Stimulated activated CD4-positive, alpha-beta T cell treated with anti-CD3 and anti-CD28 coated beads, TNF-alpha, amount 100 ng/mL, for 4 hours (primary cell): ENCODE measurements at places on chromosomes 11 and 22.

DNA sequence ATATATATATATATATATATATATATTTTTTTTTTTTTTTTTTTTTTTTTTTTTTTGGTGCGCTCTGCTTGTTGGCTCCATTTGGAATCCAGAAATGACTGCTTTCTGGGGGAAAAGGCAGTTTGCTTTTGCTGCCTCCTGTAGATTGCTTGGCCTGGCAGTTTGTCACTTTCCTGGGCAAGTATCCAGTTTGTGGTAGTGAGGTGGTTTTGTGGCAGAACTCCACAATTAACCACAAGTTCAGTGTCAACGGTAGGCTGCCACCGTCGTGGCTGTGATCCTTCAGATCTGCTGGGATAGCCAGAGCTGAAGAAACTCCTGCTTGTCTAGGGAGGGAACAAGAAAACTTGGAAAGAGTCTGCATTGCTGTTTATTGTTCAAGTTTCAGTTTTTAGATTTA, 5.0 kb upstream of the PDE3B start:
- DNase-seq: no peak

DNA sequence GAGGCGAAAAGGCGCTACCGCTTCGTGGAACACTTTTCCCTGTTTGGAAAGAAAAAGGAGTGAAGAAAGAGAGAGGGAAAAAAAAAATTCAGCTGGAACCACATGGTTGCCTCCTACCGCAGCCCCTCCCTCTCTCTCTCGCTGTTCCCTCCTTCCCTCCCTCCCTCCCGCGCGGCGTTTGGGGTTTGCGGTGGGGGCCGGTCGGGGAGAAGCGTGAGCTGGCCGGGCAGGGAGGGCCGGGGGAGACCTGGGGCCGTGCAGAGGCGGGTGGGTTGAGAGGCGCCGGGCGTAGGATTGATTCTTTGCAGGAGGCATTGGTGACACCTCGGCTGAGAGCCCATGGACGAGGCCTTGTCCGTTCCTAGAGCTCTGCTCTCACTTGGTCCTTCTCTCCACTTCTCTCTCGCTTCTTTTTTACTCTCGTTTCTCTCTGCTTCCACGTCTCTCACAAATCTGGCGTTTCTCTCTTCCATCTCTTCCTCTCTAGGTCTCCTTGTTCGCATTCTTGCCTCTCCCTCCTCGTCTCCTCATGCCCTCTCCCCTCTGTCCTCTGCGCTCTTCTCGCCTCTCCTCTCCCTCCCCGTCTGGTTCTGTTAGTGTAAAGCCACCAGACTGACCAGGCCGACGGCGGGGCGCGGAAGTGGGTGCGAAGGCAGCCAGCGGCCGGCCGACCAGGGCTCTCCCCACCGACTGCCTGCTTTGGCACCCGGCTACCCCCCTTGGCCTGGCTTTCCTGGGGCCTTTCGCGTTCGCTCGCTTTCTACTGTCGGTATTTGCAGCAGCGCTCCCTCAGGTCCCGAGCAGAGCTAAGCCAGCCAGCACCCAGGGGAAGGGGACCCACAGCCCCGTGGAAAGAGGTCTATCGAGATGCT, at the start of gene CLMP:
TSS of gene CLMP (minus strand) at position 61 of the 872 bp plus-strand sequence. CDS start 308 bp downstream, outside the sequence.
- no peak for DNase-seq

DNA sequence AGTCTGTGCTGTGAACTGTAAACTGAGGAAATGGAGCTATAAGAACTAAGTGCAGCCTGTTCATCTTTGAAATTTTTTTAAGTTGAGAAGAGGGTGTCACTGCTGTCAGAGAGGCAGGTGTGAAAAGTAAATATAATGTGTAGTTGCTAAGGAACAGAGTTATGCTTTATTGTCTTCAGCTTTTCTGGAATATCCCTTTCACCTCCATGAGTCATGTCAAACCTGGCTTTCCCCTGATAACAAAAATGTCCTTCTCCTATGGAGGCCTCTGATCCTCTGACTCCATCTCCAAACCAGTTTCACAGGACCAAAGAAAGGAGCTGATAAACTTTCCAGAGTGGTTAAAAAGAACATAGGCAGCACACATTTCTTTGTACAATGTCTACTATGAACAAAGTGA, 12.8 kb upstream of the MUC15 start:
- no peak for DNase-seq

GRCh38 chr22:44759001-44759400, 6.6 kb downstream of the ARHGAP8 start:
- DNase-seq: no peak

DNA sequence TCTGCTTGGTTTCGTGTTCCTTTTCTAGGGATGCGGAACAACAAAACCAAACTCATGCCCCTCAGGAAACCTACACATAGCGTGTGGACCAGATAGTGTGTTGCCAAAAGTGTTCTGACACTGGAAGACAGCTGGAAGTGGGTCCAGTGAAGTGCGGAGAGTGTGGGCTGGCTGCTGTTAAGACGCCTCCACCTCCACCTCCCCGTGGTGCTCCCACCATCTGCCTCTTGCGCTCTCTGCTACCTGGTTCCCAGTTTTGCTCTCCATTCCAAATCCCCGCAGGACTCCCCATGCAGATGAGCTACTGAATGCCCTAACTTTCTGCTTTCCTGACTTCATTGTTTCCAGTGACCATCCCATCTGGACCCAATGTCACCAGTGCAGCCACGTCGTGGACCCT, 51.8 kb downstream of the NCAPD3 start:
- no peak for DNase-seq

DNA sequence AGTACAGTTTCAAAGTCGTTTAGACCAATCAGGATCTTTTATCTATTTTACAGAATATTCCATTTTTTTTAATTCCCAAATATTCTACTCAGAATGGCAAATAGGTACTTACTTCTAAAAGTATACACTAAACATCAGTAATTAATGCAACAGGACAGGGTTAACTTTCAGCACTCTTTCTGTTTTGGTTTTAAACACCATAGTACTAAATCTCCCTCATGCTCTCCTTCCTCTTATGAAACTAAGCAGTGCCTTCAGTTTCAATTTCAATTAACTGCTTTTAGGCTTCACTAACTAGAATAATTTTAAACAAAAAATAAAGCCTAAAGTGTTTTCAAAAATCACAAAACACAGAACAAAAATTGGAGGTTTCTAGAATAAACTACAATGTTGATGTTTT, 57.9 kb downstream of the NOX4 start:
- no peak for DNase-seq

GRCh38 chr22:29904020-29904419, 21.0 kb downstream of the MTMR3 start:
- DNase-seq: no peak

GRCh38 chr11:114826910-114827442, 148.6 kb downstream of the NXPE2 start:
- no peak for DNase-seq

DNA sequence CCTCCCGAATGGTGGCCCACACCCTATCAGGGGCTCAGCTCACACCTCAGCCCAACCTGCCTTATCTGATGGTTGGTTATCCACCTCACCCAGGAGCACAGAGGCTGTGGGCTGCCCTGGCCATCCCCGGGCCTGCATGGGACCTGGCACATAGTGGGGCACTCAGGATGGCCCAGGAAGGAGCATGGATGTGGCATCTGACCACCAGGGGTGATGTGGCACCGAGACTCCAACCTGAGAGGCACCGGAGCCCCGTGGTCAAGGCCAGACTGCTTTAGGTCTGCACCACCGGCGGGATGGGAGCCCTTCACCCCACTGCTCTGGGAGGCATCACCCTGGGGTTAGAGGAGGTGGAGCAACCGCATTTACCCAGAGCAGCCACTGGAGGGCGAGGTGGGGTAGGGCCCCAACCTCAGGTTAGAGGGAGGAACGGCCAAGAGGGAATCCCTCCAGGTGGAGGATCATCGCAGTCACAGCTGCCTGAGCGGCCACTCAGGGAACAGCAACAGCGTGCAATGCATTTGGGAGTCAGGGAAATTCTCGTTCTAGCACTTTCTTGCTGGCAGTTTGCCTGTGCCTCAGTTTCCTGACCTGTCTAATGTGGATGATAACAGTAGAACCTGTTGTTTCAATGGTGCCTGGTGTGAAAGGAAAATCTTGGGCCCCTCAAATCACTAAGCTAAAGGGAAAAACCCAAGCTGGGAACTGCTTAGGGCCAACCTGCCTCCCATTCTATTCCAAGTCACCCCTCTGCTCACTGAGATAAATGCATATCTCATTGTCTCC, 52.9 kb upstream of the CARS1 start:
- DNase-seq: no peak

- DNase-seq: no peak
Measured at GRCh38 chr11:68053981-68054812, 15.4 kb downstream of the TCIRG1 start.

DNA sequence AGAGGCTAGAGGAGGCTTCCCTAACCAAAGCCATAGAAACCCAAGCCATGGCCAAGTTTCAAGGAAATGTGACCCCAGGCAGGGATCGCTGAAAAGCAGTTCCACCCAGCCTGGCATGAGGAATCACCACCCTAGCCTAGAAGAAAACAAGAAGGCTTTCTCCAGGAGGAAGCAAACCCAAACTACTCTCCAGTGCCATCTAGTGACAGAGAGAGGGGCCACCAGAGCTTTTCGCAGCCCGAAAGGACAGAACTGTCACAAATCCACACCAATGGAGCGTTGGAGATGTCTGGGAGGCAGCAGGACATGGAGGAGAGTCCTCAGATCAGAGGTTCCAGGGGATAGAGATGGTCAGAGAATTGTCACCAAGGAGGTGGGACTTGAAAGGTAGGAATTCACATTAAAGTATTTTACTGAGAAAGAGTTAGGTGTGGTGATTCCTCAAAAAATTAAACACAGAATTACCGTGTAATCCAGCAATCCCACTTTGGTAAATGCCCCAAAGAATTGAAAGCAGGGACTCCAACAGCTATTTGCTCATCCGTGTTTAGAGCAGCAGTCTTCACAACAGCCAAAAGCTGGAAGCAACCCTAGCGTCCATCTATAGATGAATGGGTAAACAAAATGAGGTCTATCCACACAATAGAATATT, 67.3 kb upstream of the NUP50 start:
- DNase-seq: peak; percentile 11

DNA sequence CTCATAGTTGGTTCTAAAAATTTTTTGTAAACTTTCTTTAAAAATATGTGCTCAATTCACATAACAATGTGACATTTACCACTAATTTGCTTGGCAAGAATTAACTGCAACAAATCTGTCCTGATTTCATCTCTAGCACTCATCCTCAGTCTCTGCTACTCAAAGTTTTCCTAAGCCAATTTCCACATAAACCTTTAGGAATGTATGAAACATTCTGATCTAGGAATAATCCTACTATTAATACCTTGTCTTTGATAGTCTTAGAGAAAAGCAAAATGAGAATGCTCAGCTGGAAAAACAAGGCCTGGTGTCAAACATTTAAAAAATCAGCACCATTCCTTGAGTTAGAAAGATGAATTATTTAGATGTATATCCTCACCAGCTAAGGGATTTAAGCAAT, 114.3 kb downstream of the CD44 start:
- no peak for DNase-seq

DNA sequence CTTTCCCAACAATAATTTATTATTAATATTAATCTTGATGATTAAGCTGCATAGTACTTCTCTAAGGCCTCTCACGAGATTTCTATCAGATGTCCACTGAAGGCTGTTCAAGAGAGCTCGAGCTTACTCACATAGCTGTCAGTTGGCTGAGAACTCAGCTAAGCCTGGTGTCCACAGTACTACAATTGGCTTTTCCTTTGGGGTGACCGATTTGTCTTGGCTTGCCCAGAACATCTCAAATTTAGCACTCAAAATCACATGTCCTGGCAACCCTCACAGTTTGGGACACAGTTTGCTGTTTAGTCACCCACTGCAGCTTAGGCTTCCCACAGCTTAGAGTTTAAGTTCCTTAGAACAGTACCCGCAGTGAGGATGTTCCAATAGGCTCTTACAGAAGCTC, 96.5 kb downstream of the LUZP2 start:
- no peak for DNase-seq

DNA sequence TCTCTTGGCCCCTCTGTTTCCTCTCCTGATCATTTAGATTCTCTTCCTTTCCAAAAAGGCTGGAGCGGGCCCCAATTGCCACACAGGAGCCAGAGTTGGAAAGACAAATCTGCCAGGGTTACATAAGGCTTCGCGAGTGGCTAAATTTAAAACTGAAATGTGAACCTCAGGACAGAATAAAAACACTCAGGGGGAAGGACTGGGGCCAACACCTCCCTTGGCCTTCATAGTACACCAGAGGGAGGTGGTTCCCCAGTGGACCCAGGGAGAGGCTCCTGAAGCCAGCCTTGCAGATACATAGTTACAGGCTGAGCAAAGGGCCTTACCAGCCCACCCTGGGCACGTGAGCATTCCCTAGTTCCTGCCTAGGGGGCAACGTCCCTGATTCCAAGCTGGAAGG, 150.1 kb downstream of the MN1 start:
- DNase-seq: no peak

GRCh38 chr11:10322401-10322800, 17.5 kb downstream of the ADM start:
- DNase-seq: no peak

- peak; percentile 76 for DNase-seq
Measured at GRCh38 chr11:77047007-77047927, 13.1 kb downstream of the B3GNT6 start.

DNA sequence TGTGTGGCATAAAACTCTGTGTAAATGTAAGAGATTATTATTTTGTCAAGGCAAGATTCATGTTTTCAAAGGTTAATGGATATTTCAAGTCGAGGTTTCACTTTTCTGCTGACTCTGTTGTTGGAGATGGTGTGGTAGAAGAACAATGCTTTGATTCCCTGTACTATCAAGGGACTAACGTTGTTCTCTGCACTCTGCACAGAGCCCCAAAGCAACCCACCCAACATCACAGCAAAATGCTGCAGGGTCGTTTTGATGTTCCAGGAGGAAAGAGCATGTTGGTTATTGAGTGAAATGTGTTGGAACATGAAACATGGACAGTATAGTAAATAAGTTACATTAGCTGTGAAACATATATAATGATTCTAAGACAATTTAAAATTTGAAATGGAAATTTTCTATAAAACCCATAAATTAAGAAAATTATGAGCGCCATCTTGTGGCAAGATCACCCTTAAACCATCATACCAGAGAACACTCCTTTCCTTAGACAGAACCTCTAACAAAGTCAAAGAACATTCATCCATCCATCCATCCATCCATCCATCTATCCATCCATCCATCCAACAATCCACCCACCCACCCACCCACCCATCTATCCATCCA, 164.4 kb upstream of the ZBED5 start:
- no peak for DNase-seq

- DNase-seq: no peak
Measured at GRCh38 chr11:110912437-110912836, 200.2 kb upstream of the ARHGAP20 start.

DNA sequence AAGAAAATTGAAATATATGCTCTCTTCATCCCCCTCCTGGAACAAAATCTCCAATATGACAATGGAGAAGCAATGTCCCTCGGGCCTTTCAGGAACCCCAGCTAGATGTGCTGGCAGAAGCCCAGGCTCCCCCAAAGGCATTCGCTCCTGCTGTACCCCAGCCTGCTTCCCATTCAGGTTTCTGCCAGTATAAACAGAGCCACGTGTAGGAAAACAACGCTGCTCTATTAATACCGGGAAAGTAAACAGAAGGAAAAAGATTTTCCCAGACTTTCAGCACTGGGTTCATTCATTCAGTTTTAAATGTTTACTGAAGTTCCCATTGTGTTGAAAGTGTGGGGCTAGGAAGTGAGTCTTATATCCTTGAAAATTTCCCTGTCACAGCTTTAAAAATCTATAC, 147.1 kb downstream of the CADM1 start:
- no peak for DNase-seq
